CD4-positive, alpha-beta T cell treated with Interferon alpha-2 for 1 hour (primary cell): ENCODE measurements at places on chromosomes 16 and 17.

GRCh38 chr17:7292194-7292593 is 2.2 kb downstream of the YBX2 start:
- DNase-seq = no peak

- no peak for DNase-seq
Observed at GRCh38 chr17:34675605-34676004, 96.2 kb downstream of the TMEM132E start.

DNA sequence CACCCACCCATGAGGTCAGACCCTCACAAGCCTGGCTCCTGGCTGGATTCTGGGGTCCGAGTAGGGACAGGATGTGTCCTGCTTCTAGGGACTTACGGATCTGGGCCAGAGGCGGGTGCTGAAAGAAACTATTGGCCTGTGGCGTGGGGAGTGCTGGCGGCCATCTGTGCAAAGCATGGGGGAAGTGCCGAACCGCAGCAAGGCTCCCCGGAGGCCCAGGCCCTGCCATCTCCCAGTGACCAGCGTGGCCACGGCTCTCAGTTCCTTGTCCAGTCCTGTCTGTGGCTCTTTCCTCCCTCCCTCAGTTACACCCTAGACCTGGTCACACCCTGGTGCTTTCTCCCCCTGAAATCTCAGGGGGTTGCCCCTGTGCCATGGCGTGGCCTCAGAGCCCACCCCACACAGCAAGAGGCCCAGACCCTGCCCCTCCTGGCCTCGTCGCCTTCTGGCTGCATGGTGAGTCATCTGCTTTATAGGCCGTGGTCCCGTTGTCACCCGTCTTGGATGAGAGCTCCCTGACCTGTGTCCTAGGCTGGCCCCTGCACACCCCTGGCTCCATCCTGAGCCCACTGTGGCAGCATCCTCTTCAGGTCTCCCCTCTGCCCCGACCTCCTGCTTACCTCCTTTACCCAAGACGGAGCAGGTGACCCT is 54.5 kb downstream of the PRMT7 start:
- no peak for DNase-seq

GRCh38 chr17:19239544-19239943 is 2.4 kb downstream of the EPN2 start:
- no peak for DNase-seq

GRCh38 chr16:83856792-83857191 is 42.1 kb upstream of the MLYCD start:
- no peak for DNase-seq

DNA sequence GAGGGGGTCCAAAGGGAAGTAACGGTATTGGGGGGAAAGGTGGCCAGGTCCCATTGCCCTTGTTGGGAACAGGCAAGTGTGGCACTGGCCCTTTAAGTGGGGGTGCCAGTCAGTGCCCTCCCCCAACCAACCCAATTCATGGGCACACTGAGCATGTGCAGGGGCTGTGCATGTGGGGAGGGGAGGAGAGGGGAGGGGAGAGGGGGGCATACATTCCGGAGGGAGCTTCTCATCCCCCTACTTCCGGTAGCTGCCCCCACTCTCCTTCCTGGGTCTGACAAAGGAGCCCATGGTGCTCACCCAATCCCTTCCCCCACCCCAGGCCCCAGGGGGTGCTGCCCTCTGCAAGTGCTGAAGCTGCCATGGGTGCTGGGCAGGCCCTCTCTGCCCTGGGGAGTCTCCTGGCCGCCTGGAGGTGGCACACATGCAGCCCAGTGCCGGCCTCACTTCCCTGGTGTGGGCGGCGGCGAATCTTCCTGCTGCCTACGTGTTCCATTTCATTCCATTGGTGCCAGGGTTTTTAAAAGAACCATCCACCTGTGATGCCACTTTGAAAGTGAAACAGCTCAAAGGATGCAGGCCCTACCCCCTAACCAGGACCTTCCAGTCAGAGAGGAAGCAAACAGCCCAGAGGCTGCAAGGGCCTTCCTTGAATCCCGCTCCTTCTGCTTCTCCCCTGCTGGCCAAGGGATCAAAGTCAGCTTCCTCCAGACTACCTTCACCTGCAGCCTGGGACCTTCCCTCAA is 11.0 kb downstream of the HEXIM2 start:
- peak; percentile 34 for DNase-seq

DNA sequence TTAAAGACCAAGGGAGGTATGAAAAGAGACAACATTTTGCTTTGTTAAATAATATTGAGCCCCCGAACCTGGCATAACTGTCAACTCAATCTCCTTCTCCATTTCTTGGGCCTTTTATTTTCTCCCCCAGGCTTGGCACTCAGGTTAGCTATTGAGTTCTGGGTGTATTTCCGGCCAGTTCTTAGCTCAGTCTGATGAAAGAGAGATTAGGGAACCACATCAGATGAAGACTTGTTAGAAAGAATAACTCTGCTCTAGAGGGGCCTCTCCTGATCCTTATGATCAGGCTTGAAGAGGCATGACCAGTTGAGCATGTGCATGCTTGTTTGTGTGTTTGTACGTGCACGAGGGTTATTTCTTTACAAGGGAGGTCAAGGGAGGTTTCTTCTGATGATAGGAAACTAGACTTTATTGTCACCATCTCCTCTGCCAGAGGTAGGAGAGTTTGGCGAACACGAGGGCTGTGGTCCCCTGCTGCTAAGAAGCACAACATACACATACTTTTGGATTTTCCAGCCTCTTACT is 29.2 kb upstream of the HS3ST2 start:
- no peak for DNase-seq

DNA sequence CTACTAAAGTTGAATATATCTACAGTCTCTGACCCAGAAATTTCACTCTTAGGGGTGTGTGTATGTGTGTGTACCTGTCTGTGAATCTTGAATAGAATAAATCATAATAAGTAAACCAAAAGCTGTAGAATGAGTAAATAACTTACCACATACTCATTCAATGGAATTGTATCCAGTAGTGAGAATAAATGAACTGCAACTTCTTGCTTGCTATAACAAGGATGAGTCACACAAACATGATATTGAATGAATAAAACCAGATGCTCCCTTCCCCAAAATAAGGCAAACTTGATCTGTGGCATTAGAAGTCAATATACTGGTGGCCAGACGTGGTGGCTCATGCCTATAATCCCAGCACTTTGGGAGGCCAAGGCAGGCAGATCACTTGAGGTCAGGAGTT is 259.8 kb upstream of the MON1B start:
- DNase-seq = no peak

DNA sequence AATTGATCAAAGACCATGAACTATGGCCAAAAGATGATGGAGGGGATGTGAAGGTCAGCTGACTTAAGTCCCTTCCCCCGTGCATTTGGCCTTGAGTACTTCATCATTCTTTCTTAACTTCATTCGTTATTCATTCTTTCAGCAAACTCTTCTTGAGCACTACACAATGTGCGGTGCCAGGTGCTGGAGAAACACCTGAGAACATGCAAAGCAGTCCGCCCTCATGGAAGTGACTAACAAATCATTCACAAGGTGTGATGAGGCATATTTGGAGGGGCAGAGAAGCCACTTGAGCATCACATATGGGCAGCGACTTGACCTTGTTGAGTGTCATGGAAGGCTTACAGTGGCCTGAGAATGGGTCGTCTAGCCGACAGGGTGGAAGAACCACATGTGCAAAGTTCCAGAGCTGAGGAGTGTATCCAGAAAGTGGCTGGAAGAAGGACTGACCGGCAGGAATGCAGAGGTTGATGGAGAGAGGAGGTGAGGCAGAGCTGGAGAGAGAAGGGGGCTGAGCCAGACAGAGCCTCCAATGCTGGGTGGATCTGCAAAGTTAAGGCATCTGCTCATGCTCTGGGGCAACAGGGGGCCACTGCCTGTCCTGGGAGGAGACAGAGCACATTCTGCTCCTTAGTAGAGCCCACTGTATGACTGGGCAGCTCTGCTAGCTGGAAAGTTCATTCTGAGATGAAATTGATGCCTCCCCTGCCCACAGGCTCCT is 25.1 kb upstream of the EIF1 start:
- no peak for DNase-seq

DNA sequence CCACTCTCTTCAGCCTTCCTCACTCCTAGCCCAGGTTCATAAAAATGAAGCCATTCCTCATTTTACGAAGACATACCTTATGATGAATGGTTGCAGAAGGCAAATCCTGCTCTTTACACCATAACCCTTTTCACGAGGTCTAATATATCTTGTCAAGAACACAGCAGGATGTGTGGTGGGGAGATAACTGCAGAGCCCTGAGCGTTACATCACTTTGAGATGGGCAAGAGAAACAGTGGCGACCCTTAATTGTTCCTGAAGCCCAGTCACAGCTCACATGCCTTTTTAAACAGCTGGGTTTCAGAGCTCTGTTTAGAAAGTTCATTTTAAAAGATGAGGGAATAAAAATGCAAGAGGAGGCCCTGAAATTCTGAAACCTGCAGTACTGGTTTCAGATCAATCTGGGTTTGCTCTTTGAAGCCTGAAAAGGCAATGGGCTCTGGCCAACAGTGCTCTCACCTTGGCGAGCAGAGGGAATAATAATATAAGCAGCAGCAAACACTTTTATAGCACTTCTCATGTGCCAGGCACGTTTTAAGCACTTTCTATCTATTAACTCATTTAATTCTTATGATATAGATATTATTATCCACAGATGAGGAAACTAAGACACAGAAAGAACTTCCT is 2.9 kb downstream of the FAM117A start:
- no peak for DNase-seq

DNA sequence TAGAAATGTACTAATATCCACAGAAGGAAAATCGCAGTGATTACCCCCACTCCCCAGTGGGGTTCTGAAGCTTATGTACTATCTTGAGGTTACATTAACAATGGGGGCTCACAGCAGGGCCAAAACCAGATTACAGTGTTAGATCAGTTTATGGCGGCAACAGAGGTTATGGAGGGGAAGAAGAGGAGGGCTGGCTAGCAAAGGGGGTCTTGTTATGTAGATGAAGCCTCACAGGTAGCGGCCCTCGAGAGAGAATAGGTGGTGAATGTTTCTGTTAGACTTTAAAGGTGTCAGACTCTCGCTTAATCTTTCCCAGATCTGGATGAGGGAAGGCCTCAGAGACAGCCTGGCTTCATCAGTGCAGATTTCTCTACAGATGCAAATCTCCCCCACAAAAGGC is 22.2 kb downstream of the RNF112 start:
- no peak for DNase-seq

GRCh38 chr17:53792451-53792850 is 30.3 kb upstream of the KIF2B start:
- DNase-seq = no peak

DNA sequence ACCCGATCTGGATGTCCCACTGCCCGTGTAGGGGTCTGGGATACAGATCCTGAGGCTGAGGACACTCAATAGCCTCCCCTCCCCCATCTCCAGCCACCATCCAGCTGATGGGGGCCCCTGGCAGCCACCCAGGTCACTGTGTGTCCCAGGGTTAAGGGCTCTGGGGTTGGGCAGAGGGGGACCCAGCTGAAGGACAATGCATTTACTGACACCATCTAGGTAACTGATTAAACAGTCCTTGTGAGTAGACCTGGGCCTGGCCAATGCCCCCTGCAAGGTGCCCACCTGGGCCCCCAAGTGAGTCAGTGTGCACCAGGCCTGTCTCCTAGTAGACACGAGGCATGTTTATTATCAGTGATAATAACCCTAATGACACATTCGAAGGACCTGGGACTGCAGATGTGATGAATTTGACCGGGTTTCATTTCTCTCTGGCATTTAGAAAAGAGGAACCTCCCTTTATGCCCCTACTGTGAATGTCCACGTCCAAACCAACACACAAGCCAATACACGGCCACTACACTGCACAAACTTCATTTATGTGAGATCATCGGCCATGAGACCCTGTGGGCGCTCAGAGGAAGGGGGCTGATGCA is 261.9 kb upstream of the FOXF1 start:
- DNase-seq = no peak

GRCh38 chr16:27498031-27498825 is 51.5 kb downstream of the GTF3C1 start:
- no peak for DNase-seq

DNA sequence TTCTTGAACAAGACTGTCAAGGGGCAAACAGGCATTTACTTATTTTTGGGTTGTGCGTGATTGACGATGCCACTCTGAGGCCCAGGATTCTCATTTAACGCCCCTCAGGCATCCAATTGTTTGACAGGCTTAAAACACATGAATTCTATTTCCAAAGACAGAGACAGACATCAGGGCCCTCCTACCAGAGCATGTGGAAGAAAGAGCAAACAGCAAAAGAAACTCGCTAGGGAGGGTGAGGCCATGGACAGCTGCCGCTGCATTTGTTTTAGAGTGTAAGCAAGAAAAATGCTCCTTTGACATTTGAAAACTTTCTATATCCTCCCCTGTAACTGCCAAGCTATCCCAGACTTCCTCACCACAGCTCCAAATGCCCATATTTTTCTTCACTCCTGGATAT is 410.1 kb downstream of the NPIPA8 start:
- no peak for DNase-seq

GRCh38 chr16:4411684-4412083 is 4.7 kb downstream of the CORO7 start:
- no peak for DNase-seq

DNA sequence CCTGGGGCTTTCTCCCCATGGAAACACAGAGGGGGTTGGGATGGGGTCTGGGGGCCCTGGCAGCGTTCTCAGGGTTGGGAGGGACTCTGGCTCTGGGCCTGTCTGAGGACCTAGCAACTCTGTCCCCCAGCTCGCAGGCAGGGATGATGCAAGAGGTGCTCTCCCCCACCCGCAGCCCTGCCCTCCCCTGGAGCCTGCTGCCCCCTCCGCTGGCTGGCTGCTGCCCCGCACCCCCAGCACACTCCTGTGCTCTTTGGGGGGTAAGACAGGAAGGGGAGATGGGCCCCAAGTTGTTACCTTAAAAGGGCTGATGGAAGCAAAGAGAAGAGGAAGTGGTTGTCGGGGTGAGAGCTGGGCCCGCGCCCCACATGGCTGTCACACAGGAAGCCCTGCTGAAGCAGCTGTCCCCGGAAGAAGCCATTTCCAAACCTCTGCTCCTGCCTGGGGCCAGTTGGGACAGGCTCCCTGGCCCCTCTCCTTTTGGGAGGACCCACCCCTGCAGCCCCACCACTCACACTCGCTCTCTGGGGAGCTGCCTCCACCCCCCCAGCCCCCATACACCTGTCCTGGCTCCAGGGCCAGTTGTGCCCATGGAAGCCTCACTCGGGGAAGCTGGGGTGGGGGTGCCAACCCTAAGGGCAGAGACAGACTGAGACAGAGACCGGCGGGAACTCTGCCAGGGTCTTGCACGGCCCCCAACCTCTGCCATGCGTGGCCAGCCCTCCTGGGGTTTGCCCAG is 2.5 kb downstream of the CORO1A start:
- peak; percentile 90 for DNase-seq

DNA sequence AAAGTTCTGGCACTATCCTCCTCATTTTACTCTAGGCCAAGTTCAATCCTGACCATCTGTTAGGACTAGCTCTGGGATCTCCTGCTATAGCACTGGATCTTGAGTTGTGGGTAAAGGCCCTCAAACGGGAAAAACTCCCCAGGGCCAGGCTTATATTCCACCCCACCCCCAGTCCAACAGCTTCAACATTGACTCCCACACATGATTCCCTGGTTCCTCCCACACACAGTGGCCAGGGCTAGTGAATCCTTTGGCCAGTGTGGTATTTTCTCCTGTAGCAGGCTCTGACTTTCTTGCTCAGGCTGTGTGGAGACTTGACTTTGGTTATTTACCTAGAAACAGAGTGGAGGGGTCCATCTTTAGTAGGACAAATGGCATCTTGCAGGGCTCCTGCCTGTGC is 10.3 kb upstream of the AKAP10 start:
- no peak for DNase-seq

GRCh38 chr16:88730632-88731607 is 24.6 kb downstream of the CTU2 start:
- no peak for DNase-seq
